HS-5 (cell line): ENCODE measurements at places on chromosomes 1 and 21.

- DNase-seq, result no peak
Measured at GRCh38 chr1:161273402-161273801, 14.9 kb downstream of the PCP4L1 start.

GRCh38 chr1:105027838-105028471, 1278.3 kb downstream of the AMY1C start:
- DNase-seq, result no peak

GRCh38 chr1:91631718-91632330, 131.2 kb downstream of the CDC7 start:
- DNase-seq, result no peak

GRCh38 chr1:167541003-167541402, 12.6 kb downstream of the CREG1 start:
- DNase-seq, result no peak

DNA sequence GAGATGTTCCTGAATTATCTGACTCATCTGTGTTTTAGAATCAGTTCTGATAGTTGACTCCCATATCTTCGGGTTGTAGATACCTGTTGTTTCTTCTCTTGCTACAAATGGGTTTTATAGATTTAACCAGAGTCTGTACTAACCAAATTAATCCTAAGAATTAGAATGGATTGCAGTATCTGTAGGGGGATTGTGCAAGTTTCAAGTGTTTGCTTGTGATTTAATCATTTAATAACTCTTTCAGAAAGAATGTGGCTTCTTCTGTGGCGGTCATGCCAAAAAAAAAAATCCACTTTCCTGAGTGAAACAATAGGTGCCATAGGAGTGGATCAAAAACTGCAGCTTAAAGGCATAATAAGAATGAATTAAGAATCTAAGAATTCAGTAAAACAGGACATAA, 9.4 kb downstream of the IPO9 start:
- no peak for DNase-seq

- no peak for DNase-seq
Measured at GRCh38 chr1:147634645-147635044, 35.7 kb downstream of the ACP6 start.

DNA sequence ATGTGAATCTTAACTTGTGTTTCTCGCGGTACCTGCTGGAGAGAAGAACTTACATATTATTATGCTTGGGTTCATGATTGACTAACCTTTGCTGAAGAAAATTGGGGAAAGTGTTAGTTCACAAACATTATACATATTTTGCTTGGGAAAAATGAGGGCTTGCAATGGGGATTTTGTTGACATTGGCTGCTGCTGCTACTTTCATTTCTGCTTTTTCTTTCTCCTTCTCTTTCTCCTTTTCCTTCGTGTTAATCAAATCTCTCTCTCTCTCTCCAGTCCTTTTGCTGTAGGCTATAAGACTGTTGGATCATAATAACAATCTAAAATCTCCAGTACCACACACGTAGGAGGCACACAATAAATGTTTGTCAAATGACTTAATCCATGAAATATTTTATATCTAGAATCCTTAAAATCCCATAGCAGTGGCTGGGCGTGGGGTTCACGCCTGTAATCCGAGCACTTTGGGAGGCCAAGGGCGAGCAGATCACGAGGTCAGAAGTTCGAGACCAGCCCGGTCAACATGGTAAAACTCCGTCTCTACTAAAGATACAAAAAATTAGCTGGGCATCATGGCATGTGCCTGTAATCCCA, 23.0 kb downstream of the IRF2BP2 start:
- no peak for DNase-seq

- no peak for DNase-seq
Measured at GRCh38 chr21:30354308-30355005, 6.1 kb upstream of the KRTAP23-1 start.

GRCh38 chr1:222950892-222951291, 136.1 kb downstream of the DISP1 start:
- no peak for DNase-seq

GRCh38 chr1:2848006-2848670, 46.6 kb upstream of the TTC34 start:
- no peak for DNase-seq

GRCh38 chr1:23019863-23020625, 776 bp downstream of the KDM1A start:
- DNase-seq, result no peak

GRCh38 chr1:111977378-111977777, 12.1 kb downstream of the KCND3 start:
- no peak for DNase-seq

- DNase-seq, result peak; percentile 18
Measured at GRCh38 chr1:19209439-19209989, 552 bp downstream of the UBR4 start.

GRCh38 chr1:91603409-91603808, 102.8 kb downstream of the CDC7 start:
- DNase-seq, result no peak

DNA sequence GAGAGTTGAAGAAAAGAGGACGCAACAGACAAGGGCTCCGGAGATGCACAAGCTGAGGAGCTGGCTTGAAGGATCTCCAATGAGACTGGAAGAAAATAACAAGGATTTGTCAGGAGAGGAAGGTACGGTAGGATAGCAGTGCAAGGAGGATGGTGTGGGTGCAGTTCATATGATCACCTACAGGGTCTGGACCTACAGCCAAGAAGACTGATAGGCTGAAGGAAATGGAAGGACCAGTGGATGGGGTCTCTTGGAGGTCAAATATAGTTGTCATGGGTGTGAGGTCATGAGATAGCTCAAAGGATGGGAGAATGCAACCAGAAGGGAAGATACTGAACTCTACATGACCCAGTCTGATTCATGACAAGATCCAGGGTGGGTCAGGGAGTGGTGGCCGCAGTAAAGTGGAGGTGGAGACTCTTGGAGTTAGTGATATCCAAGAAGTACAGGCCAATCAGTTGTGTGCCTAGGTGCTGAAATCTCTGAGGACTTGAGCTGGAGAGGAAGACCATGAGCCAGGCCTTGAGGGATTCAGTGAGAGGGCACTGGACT, 15.3 kb upstream of the KANK4 start:
- no peak for DNase-seq

DNA sequence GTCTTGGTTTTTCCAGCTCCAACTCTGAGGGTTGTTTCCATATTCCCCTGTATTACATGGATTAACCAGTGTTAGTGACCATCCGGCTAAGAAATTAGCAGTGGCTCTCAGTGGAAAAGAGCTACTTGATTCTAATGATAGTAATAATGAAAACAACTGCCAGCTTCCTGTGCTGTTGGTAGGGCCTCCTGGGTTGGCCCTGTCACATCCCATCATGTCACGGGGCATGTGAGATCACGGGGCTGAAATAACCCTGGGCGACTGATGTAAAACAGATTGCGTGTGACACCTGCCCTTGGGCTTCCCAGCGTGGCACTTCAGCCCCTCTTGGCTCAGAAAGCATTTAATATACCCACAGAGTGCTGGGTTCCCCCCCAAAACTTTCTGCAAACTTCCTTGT, 149.0 kb downstream of the ROR1 start:
- no peak for DNase-seq

DNA sequence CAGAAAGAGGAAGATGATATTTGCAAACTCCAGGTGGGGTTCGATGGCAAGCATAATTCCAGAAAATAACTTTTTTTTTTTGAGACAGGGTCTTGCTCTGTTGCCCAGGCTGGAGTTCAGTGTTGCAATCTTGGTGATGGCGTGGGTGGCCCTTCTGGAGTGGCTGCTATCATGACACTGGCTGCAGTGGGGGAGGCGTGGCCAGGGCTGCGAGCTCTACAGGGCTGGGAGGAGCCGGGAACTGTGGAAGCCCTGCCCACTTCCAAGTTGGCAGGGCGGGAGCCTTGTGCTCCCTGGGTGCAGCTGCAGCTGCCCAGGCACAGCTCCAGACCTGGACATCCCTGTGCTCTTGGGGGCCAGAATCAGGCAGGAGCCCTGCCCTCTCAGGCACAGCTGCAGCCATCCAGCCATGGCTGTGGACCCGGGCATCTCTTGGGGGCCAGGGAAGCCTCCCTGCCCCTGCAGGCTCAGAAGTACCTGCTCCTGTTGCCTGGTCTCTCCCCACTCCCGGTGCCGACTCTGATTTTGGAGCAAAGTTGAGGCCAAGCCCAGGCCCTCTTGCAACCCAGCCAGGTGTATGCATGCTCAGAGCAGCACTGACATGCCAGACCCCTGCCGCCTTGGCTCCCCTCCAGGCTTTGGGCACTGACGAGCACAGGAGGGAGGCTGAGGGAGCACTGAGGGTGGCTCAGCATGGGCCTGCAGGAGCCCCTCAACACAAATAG, 7.2 kb upstream of the BCL10 start:
- no peak for DNase-seq

DNA sequence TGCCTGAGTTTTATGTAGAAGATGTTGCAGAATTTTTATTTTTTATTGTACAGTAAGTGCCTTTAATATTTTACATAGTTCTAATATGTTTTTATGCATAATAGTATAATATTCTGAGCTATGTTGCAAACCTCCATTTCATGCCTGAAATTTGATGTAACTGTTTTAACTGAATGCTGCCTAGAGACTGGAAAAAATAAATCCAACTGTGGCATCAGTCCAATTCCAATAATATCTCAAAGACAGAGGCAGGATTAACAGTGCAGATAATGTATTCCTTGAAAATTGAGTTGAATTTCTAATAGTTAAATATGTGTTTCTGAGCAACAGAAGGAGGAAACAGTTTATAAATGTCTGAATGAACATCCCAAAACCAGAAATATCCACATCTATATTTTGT, 61.1 kb upstream of the KIF1B start:
- DNase-seq, result no peak

DNA sequence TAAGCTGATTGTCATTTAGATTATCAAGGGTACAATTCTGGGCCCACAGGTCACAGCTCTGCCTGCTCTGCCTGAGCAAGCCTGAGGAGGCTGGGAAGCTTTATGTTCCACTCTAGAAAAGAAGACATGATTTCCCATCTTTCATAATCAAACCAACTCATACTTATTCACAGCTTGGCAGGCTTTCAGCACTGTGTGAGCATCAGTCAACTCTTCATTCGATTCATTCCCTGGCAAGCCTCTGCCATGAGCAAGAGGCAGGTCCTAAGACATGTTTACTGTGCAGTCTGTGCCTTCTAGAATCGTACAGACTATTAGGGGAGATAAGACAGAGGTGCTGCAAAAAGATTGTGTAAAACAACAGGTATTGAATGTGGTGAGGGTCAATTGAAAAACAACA, 24.5 kb upstream of the KIRREL1 start:
- DNase-seq, result peak; percentile 95

GRCh38 chr1:80341021-80341420, 1334.5 kb upstream of the ADGRL4 start:
- no peak for DNase-seq

- DNase-seq, result no peak
Measured at GRCh38 chr1:181451661-181452230, 31.6 kb upstream of the CACNA1E start.

GRCh38 chr21:44482581-44483287, 27.4 kb downstream of the LRRC3 start:
- DNase-seq, result no peak

- no peak for DNase-seq
Measured at GRCh38 chr1:2945821-2946231, 75.4 kb upstream of the ACTRT2 start.

DNA sequence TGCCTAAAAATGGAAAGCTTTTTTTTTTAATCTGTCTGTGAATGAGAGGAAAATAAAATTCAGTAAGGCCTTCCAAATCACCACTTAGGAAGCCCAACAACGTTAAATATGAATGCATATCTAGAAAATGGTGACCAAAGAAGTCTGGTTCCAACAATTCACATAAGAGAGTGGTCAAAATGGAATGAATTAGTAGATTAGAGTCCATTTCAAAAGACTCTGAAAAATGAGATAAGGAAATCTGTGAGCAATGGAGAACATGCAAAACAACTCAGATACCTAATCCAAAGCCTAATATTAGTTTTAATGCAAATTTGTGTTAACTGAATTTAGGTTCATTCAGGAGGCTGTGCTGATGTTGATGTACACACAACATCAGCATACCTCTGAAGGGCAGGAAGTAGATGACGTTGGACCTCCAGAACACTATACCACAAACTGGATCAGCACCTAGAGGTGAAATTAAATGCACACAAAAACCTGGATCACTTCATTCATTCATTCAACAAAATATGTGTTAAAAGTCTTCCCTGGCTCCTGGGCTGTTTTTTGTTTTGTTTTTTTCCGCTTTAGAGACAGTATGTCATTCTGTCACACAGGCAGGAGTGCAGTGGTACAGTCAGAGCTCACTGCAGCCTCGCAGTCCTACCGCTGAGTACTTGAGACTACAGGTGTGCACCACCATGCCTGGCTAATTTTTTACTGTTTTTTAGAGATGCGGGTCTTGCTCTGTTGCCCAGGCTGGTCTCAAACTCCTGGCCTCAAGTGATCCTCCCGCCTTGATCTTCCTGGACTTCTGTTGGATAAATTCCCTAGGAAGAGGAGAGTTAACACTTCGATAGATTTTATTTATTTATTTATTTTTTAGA, 4.9 kb upstream of the BRWD1 start:
- no peak for DNase-seq

DNA sequence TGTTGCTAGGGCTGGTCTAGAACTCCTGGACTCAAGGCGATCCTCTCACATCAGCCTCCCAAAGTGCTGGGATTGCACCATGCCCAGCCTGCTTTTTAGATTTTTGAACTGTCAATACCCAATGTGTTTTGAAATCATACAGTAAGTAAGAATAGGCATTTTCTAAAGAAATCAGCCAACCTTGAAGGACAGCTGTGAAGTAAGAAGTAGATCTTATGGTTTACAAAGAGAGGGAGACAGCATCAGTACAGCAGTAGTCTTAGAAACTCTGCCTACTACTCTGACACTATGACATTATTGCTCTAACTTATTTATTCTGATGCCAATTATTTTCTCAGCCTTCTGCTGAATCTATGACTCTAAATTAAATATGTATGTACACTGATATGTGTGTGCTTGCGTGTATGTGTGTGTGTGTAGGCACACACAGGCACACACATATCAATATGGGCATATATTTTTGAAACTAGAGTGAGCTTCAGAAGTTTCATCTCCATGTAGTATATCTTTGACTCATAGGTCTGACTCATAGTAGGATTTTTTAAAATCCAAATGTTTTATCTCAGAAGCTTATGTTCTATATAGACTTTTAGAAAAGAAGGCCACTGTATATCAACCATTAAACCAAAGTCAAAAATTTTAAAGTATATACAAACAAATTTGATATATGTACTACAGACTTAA, 140.4 kb downstream of the COL24A1 start:
- no peak for DNase-seq
